Activated T-cell treated with anti-CD3 and anti-CD28 coated beads, Interleukin-2, amount 50 U/mL, for 1 hour (primary cell): ENCODE measurements at places on chromosomes 16 and 17.

DNA sequence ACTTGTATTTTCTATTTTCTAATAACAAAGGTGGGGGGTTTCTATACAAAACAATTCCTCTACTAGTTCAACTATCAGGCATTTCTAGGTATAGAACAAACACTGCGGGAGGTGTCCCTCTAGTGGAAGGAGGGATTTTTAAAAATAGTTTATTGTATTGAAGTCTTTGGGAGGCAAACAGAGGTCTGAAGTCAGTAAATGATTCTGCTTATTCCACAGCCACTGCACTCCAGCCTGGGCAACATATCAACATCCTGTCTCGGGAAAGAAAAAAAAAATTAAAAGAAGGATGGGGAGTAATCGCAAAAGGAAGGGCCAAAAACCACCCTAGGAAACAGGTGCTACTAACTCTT lies 648 bp upstream of the ERCC4 start:
- no peak for DNase-seq

- no peak for DNase-seq
These were observed 1.9 kb downstream of the CMC2 start for GRCh38 chr16:81004646-81005353.

DNA sequence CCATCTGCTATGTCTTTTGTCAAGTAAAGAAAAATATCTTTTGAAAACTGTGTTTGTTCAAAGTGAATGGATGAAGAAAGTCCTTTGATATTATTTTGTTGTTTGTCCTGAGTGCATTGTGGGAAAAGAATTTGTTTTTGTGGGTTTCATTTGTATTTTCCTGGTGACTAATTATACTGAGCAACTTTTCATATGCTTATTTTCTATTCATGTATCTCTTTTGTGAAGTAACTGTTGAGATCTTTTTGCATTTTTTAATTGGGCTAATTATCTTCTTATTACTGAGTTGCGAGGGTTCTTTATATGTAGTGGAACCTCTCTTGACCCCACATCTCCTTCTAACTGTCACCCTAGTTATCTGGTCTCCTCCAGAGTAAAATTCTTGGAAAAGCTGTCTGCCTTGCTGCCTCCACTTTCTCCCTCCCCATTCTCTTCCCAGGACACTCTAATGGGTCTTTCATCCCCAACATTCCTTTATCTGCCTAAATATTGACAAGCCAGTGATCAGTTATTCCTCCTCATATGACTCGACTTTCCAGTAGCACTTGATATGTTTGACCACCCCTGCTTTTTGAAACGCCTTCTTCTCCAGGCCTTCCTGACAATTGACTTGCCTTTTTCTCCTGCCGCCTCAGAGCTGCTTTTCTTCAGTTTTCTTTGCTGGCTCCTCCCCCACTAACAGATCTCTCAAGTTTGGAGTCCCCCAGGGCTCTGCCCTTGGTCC lies 117.6 kb upstream of the HAS3 start:
- no peak for DNase-seq

- DNase-seq: no peak
These were observed 43.7 kb upstream of the TNRC6A start for GRCh38 chr16:24685539-24686432.

DNA sequence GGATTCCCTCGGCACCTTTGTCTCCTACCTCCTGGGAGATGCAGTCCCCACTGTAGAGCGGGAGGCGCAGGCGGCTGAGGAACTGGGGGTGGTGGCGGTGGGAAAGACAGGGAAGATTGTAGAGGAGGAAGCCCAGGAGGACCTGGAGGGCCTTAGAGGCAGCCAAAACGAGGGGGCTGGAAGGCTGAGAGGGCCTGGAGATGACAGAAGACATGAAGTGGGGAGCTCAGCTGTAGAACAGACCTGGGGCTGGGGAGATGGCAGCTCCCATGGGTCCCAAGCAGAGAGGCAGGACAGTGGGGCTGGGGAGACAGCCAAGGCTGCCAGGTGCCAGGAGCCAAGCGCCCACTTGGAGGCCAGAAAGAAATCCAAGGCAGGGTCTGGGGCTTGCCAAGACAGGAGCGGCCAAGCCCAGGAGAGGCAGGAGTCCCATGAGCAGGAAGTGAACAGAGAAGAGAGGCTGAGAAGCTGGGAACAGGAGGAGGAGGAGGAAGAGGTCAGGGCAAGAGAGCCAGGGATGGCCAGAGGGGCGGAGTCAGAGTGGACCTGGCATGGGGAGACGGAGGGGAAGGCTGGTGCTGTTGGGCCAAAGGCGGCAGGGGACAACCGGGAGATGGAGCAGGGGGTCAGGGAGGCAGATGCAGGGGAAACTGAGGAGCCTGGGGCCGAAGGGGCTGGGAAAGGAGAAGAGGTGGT lies 803 bp downstream of the APOBR start:
- peak; percentile 26 for DNase-seq

GRCh38 chr17:50363217-50364060 lies 9.5 kb downstream of the MRPL27 start:
- DNase-seq: no peak
